RWPE1 (cell line): ENCODE measurements at places on chromosomes 11 and 22.

- DNase-seq: peak; percentile 64
Measured at GRCh38 chr22:39212721-39213376, 31.9 kb downstream of the PDGFB start.

- DNase-seq: no peak
Measured at GRCh38 chr11:8034604-8035190, 46.3 kb upstream of the TUB start.

GRCh38 chr11:69821511-69822040 lies 2.4 kb upstream of the FGF3 start:
- no peak for DNase-seq

DNA sequence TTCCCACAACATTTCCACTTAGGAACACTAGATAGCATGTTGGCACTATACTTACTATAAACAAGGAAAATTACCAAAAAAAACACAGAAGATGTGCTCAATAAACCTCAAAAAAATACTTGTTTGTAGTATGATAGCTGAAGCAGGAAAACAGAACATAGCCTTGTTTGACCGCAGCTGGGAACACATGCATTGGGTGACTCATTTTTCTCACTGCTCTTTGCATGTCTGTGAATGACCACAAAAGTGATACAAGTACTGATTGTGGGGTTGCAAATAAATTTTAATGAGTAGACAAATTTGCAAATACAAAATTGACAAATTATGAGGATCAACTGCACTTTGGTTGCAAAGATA lies 22.8 kb upstream of the GUCY1A2 start:
- DNase-seq: no peak

DNA sequence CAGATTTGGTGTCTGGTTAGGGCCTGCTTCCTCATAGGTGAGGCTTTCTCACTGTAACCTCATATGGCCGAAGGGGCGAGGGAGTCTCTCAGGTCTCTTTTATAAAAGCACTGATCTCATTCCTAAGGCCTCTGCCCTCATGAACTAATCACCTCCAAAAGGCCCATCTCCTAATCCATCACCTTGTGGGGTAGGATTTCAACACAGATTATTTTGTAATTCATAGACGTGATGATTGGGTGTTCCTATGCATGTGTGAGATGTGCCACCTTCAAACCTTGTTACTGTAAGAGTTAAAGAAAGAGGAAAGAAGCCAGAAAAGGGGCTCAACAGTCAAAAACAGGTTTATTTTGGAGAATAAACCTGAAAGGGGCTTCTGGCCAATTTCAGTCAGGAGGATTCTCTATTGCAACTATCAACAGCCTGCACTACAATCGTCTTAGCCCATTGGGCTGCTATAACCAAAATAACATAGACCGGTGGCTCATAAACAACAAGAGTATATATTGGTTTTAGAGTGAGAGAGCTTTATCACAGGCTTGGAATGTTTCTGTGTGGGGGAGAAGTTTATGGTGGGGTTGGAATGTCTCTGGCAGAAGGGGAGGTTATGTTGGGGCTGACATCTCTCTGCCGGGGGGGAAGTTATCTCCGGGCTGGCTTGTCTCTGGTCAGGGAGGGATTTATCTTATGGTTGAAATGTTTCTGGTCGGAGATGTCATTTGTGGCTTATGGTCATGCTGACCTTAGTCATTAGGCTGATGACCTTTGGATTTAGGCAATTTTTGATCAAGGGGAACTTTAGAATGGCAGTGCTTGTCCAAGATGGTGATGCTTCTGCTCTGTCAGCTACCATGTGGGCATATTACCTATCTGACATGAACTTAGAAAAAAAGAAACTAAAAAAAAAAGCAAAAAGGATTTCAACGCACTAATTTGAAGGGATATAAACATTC lies 35.1 kb downstream of the CSF2RB start:
- DNase-seq: no peak

DNA sequence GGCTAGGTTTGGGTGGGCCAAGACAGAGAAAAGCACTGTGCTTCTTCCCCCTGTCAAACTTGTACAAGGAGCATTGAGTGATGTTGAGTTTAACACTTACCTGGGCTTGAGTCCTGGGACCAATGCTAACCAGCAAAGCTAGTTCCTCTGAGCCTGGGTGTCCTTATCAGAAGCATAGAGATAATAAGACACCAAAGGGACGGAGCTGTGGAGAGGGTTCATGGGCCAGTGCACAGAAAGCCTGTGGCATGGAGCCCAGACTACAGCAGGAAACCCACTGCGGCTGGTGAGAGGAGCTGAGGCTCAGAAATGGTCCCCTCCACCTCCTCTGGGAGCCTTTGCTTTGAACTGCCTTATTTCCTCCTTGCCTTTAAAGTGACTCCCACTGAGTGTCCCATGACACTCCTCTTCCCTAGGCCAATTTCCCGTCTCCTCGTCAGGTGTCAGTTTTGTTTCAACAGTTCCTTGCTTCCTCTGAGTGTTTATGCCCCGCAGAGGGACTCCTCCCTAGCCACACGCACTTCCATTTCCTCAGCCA lies 9.4 kb downstream of the SLCO2B1 start:
- no peak for DNase-seq

DNA sequence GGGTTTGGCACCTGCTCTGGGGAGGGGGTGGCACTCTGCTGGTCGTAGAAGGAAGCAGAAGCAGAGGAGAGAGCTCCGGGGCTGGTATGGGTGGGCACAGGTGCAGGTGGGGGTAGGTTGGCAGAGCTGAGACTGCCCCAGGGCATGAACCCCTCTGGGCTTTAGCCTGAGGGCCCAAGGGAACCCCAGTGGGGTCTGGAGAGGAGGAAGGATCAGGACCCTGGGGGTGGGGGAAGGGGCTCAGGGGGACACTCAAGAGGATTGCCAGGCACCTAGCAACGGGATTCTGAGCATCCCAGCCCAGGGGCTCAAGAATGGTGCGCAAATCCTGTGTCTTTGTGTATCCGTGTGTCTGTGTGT lies 6.3 kb downstream of the ALDH3B2 start:
- no peak for DNase-seq

DNA sequence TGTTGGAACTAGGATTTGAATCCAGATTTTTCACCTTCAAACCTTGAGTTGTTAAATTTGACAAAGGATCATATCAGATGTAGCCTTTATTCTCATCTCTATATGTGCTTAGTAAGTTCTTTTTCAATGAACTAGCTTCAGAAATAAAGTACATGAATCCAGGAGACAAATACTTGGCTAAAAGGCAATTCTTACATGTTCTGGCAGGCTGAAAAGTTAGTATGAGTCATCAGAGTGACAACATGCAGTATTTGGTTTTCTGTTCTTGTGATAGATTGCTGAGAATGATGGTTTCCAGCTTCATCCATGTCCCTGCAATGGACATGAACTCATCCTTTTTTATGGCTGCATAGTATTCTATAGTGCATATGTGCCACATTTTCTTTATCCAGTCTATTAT lies 40.4 kb downstream of the BBOX1 start:
- peak; percentile 8 for DNase-seq

- DNase-seq: no peak
Measured at GRCh38 chr11:48104568-48104924, 112.1 kb upstream of the OR4B1 start.

GRCh38 chr11:70244698-70245097 lies 25.8 kb upstream of the PPFIA1 start:
- no peak for DNase-seq

- peak; percentile 41 for DNase-seq
Measured at GRCh38 chr11:110984147-110984546, 261.4 kb upstream of the POU2AF2 start.

- no peak for DNase-seq
Measured at GRCh38 chr11:9047964-9048523, 43.4 kb downstream of the SCUBE2 start.

DNA sequence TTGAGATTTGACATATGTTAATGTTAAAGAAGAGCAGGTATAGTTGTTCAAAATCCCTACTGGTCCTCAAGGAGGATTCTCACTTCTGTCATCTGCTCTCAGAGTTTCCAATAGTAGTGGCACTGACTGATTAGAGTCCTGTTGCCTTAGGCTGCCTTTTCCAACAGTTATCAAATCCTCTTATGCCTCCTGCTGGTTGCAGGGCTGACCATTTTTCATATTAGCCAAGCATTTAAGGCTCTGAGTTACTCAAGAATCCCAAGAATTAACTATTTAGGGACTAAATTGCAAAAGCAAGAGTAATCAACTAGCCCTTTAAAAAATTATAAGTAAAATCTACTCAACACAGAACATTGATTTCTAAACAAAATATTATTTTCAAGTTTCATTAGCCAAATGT lies 212.0 kb upstream of the CHORDC1 start:
- DNase-seq: no peak

GRCh38 chr11:126090452-126090851 lies 27.8 kb upstream of the CDON start:
- DNase-seq: no peak

DNA sequence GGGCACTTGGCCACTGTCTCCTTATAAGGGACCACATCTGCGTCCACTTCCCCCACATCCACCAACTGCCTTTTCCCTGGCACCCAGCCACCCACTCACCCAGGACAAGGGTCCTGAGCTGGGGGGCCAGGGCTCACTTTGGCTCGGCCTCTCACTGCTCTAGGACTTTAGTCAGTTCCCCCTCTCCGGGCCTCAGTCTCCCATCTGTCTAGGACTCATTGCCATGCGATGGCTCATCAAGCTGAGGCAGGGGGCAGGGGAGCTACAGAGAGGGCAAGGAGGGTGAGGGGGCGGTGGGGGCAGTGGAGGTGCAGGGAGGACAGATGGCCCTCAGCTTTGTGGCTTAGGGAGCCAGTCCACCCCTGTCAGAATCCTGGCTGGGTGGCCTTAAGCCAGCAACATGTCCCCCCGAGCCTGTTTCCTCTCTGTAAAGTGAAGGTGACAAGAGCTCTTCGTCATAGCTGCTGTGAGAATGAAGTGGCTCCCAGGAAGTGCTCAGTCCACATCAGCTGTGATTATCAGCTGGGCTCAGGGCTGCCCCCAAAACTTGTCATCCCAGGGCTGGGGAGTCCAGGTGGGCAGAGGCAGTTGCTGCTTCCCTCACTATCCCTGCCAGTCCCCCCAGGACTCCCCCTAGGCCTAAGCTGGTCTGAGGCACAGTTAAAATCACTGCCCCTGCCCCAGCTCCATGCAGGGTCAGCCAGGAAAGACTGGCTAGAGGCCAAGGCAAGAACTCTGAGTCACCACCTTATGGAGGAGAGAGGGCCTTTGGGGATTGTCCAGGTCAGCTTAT lies 14.9 kb downstream of the RAC2 start:
- peak; percentile 62 for DNase-seq

- DNase-seq: no peak
Measured at GRCh38 chr11:78304201-78304600, 113.4 kb downstream of the GAB2 start.
